ENCODE measurements at places on chromosomes 4 and X.

- no peak for DNase-seq
These were observed 51.2 kb upstream of the CYSLTR1 start for GRCh38 chrX:78378476-78379115.

DNA sequence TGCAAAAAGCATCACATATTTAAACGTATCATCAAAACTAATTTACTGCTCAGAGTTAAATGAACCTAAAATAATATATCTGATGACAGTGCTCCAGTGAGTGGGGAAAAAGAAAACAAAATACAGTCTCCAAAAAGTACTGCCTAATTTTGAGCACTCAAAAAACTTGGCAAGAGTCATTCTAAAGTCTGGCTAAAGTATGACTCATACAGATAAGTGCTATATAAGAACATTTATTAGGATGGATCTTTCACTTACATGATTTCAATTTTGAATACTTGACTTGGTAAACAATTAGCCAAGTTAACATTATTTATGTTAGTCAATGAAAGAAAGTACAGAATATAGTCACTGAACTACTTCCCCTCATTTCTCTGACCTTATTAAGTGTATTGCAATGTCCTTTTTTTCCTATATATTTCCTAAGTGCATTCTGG, 27.2 kb downstream of the FBXO8 start:
- DNase-seq, result no peak

GRCh38 chr4:35493977-35494376, 750.3 kb downstream of the ARAP2 start:
- DNase-seq, result no peak

DNA sequence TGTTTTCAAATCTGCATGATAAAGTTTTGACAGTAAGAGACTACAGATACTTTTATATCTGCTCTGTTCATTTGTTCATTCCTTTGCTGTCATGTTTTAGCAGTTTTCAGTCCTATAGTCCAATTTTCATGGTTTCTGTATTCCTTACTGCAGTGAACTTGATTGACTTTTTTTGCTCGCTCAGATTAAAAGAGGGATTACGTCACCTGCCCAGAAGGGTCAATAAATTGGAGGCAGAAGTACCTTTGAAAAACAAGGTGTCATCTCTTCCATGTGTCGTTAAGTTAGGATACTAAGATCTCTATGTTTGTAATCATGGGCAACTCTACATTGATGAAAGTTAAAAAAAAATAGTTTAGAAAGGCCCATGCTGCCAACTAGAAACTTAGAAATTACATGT, 250.1 kb upstream of the SMIM31 start:
- DNase-seq, result no peak

- DNase-seq, result no peak
These were observed 276.7 kb downstream of the GBA3 start for GRCh38 chr4:22969287-22969896.

GRCh38 chr4:68129793-68130192, at the start of gene TMPRSS11F:
TSS of gene TMPRSS11F (minus strand) at chr4:68129869. CDS start at chr4:68129820, 49 bp downstream.
- no peak for DNase-seq

GRCh38 chr4:52983563-52984303, 121.6 kb downstream of the RASL11B start:
- no peak for DNase-seq

- DNase-seq, result no peak
These were observed 190.7 kb downstream of the GLUD2 start for GRCh38 chrX:121238093-121238492.

DNA sequence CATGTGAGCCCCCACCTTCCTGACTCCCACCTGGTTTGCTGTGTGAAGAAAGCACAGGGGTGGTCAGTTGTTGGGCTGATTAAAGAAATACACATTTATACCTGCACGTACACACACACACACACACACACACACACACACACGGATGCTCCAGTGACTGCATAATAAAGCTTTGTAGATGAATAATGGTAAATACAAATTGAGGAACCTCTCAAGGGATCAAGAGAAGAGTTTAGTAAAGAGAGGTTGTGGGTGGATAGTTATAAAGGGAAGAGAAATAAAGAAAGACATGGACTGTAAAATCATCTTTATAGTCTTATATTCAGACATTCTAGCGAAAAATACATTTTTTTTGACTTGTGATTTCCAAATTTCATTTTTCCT, 144.1 kb downstream of the MGST2 start:
- DNase-seq, result no peak

- DNase-seq, result no peak
These were observed 111.2 kb upstream of the TECRL start for GRCh38 chr4:64520421-64520820.

DNA sequence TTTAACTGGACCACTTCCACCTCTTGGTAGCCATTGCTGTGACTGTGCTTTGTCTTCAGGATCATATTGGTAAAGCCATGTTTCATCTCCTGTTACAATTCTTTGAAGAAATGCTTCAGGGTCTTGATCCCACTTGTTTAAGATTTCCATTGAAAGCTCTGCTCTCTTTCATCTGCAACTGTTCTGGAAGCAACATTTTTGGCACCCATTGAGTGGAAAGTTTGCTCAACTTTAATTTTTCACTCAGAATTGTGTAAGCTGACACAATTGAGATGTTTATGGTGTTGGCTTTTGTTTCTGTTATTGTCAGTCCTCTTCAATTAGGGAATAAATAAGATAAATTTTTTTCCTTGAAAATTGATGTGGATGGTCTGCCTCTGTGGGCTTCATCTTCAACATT, 237.4 kb downstream of the MAPK10 start:
- DNase-seq, result no peak

- no peak for DNase-seq
These were observed 50.6 kb upstream of the TENM3 start for GRCh38 chr4:182192511-182193181.

- DNase-seq, result no peak
These were observed 243.8 kb upstream of the JADE1 start for GRCh38 chr4:128565565-128566186.
